NCI-H1092 treated with DMSO at 0.1 percent for 48 hours (cell line): ENCODE measurements at places on chromosomes 7 and 10.

- DNase-seq = peak; percentile 13
These were observed 1.4 kb upstream of the LCOR start for GRCh38 chr10:96830511-96831199.

DNA sequence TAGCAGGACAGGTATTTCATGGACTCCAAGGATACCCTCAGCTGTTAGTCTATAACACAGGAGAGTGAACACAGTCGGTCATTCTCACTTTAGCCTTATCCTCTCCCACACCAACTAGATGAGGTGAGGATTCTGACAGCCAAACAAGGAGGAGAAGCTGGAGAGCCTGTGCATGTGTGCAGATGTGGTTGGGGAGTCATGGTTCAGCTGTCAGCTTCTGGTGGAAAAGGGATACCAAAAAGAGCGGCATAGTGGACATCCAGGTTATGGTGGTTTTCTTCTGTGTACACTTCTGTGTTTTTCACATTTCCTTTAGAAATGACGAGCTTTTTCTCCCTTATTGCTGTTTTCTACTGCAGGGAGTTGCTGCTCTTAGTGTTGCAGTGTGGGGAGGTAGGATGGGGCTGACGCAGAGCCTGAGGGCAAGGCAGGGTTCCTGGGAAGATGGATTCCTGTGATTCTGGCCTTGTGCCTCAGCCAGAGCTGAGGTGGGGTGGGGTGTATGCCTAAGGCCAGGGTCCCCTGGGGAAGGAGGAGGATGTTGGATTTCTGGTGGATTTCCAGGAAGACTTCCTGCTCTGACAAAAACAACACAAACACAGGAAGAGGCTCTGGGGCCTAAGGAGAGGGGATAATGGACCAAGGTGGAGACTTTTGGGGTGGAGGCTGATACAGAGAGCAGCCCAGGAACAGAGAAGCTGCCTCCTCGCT is 26.6 kb downstream of the PLAU start:
- DNase-seq = no peak

GRCh38 chr10:45441239-45442190 is 67.5 kb downstream of the ALOX5 start:
- DNase-seq = no peak

DNA sequence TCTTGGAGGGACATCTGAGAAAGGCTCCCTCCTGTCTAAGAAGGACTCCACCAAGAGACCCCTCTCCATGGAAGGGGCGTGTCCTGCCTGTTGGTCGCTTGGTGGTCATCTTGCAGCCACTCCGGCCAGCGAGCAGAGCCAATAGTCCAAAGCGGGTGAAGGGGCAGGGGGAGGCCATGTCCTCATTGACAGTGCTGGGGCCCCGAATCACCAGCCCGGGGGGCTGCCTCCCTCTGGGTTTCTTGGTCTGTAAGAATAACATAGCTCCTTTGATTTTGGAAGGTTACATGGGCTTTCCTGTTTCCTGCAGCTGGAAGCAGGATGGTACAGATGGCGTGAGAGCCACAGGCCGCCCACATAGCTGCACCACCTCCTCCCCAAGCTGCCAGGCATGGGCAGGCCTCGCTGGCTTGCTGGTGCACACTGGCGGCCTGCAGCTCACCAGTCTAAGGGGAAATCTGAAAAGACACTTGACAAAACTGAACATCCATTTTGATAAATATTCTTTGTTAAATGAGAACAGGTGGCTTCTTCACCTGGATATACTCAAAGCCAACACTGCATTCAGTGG is 105.8 kb downstream of the ARHGAP22 start:
- DNase-seq = no peak

GRCh38 chr7:33762911-33763306 is 142.4 kb upstream of the BMPER start:
- DNase-seq = no peak

- DNase-seq = no peak
These were observed 7.7 kb downstream of the RUNDC3B start for GRCh38 chr7:87635921-87636320.

DNA sequence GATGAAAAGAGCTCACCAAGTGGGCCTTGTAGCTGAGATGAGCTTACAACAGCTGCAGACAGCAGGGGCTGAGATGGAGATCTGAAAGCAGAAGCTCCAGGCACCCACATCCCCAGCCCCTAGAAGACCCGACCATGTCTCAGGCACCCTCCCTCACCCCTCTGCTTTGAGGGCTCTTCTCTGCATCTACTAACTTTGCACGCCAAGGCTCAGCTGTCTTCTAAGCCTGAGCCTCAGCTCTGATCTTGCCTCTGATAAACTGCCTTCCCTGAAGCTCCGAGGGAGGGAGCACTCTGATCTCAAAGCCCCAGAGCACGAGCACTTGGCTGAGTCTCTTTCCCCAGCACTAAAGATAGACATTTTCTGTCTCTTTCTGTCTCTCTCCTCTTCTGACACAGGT is 42.0 kb downstream of the ANXA8 start:
- no peak for DNase-seq
